ENCODE measurements at places on chromosomes 5 and 9. TPM values are rescaled to one million over a fixed set of nuclear protein-coding genes. Genes with fewer than 3 reads are reported as not detected.

The XRCC4 gene
- 8.9 TPM for total RNA-seq

The NCS1 gene
- 48.9 TPM for total RNA-seq

The PLAC8L1 gene
- 0.31 TPM for total RNA-seq

The PCDHAC1 gene
- 1.8 TPM for total RNA-seq

The SLC9A3 gene
- 2.2 TPM for total RNA-seq

The PCDHGA3 gene
- not detected for total RNA-seq

The MEIKIN gene
- not detected for total RNA-seq

All from A549 treated with Hydrocortisone at 1 μM for 4 hours (cell line).